ENCODE measurements at places on chromosomes 6 and 20. TPM values are rescaled to one million over a fixed set of nuclear protein-coding genes. Genes with fewer than 3 reads are reported as not detected.

CRISP3 gene
- polyA plus RNA-seq, result 0.04 TPM

COX4I2 gene
- polyA plus RNA-seq, result 13.6 TPM

GRCh38 chr6:29723666-29724588, 693 bp downstream of the HLA-F start:
- peak; percentile 57 for DNase-seq

- no peak for DNase-seq
Measured at GRCh38 chr20:59786801-59787537, 146.5 kb downstream of the SYCP2 start.

DNA sequence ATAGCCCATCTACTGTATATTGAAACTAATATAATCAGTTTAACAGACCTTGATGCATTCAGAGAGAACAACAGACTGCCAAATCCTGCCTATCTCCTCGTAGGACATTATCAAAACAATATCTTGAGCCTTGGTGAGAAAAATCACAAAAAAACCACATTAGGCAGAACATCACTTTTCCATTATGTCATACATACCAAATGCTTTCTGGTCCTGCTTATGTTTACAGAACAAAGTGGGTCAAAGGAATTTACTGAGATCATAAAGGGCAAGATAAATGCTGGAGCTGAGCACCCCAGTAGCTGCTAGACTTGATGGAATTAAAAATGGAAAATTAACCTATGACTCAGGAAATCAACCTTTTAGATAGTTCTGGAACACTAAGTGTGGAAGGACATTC, 195.3 kb upstream of the KCNK16 start:
- no peak for DNase-seq

GRCh38 chr6:136611746-136612145, 61.5 kb upstream of the MAP7 start:
- DNase-seq, result no peak

- DNase-seq, result no peak
Measured at GRCh38 chr20:11395581-11395980, 522.1 kb upstream of the BTBD3 start.

GRCh38 chr6:31815025-31815838, at the start of the genes HSPA1A and HSPA1L:
Gene HSPA1A (plus strand): TSS chr6:31815543. CDS start chr6:31815757, 214 bp downstream.
Gene HSPA1L (minus strand): TSS chr6:31815283. CDS start chr6:31811972, 3,311 bp downstream.
- peak; percentile 98 for DNase-seq

All from heart left ventricle (tissue), 16 donors.